ENCODE measurements at places on chromosomes 13 and 19.

- DNase-seq: no peak
- no peaks in the 10 kb centered on the region for H3K36me3 ChIP-seq
- no peaks in the 10 kb centered on the region for H3K27me3 ChIP-seq
- peak overlapping the region; percentile 52 for H3K4me3 ChIP-seq
- H3K27ac ChIP-seq: no peak overlapping the region
- peaks cover 14% of the 10 kb centered on the region for H3K4me1 ChIP-seq
Measured at GRCh38 chr19:13846557-13847406, 30.2 kb upstream of the NANOS3 start.

DNA sequence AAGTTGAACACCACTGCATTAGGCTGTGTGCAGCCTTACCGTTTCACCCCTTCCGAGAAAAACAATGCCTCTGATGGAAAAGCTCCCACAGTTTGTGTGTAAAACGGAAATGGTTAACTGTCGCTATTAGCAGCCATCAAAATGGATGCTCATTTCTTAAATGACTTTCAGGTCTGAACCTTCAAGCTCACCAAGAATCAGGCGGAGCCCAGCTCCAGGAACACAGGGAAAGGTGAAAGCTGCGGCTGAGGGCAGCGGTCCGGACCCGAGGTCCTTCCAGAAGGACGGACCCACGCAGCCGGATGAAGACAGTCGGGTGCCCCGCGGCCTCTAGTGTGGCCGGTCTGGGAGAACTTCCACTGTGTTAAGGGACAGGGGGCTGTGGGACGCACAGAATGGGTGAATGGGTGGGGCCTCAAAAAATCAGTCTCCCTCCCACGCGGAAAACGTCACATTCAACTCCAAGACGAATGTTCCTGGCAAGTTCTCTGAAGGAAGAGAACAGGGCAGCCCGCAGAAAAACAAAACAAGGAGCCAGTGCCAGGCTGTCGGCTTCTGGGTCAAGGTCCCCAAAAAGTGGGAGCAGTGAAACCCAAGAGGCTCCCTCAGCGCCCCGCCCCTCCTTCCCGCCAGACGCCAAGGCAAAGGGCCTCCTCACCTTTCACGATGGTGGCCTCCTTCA is 4.9 kb downstream of the IRS2 start:
- no peaks in the 10 kb centered on the region for H3K27me3 ChIP-seq
- H3K4me3 ChIP-seq: no peak overlapping the region
- peaks cover 9% of the 10 kb centered on the region for H3K4me1 ChIP-seq
- no peaks in the 10 kb centered on the region for H3K36me3 ChIP-seq
- no peak for DNase-seq

DNA sequence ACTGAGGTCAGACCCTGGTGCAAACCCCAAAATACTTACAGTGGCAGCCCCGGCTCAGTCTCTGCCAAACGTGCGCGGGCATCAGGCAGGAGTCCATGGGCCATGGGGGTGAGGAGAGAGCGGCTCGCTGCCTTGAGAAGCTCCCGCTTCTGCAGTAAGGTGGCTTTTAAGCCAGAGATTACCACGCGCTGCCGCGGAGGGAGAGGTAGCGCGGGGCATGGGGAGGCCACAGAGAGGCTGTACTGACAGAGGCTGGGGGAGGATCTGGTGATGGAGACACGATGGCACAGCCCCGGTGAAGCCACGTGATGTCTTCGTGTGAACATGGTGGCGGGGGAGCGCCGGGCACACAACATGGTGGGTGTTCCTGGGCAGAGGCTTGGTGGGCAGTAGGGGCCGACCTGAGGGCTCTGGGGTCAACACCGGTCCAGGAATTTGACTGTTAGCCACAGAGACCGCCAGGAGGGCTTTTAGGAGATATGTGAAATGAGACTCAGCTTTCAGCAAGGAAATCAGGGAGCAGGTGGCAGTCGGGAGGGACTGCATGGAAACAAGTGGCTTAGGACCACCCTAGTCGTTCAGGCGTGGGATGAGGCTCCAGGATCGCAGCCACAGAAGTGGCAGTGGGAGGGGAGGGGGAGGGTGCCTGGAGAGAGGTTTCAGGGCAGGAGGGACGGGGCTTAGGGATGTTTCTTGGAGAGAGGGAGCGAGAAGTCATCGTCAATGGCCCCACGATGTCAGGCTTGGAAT is 24.1 kb downstream of the MCF2L start:
- H3K27me3 ChIP-seq: no peaks in the 10 kb centered on the region
- H3K4me1 ChIP-seq: no peaks in the 10 kb centered on the region
- H3K4me3 ChIP-seq: no peak overlapping the region
- no peak for DNase-seq

DNA sequence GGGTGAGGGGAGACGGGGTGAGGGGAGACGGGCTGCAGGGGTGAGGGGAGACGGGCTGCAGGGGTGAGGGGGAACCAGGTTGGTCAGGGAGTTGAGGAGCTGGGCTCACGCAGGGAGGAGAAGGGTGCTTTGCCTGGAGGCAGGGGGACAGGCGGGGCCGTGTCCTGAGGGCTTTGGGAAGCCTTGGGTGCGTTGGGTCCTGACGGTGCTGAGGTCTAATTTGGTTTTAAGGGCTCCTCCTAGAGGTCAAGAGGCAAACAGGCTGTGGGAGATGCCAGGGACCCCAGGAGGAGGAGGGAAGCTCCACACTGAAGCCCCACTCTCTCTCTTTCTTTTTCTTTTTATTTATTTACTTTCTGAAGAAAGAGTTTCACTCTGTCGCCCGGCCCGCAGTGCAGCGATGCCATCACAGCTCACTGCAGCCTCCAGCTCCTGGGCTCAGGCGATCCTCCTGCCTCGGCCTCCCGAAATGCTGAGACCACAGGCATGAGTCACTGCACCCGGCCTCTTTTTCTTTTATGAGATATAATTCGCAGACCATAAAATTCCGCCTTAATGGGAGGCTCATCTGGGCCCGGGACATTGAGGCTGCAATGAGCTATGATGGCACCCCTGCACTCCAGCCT is 9.3 kb upstream of the MISP start:
- no peaks in the 10 kb centered on the region for H3K36me3 ChIP-seq
- H3K27me3 ChIP-seq: no peaks in the 10 kb centered on the region
- no peak overlapping the region for H3K4me3 ChIP-seq

- H3K36me3 ChIP-seq: no peaks in the 10 kb centered on the region
- DNase-seq: no peak
- no peak overlapping the region for H3K27ac ChIP-seq
- H3K27me3 ChIP-seq: no peaks in the 10 kb centered on the region
- H3K4me3 ChIP-seq: no peak overlapping the region
Measured at GRCh38 chr13:100409132-100409531, 179.5 kb downstream of the GGACT start.

DNA sequence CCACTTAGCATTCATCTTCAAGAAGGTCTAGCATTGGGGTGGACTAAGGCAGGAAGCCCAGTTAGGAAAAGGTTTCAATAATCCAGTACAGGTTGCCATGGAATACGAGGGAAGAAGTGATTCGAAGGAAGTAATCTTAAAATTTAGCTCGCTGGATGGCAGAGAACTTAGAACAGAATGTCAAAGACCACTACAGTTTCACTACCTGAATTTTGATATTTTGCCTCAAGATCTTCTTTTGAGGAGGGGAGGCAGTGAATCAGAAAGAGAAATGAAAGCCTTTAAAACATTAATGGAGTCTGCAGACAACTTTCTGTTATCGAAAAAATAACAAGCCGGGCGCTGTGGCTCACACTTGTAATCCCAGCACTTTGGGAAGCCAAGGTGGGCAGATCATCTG is 7.0 kb upstream of the RAB8A start:
- H3K27ac ChIP-seq: no peak overlapping the region
- H3K4me1 ChIP-seq: no peaks in the 10 kb centered on the region
- H3K27me3 ChIP-seq: no peaks in the 10 kb centered on the region

GRCh38 chr19:3725640-3726310 is 17.6 kb downstream of the TJP3 start:
- H3K36me3 ChIP-seq: no peaks in the 10 kb centered on the region
- H3K4me1 ChIP-seq: no peaks in the 10 kb centered on the region
- no peak for DNase-seq
- H3K4me3 ChIP-seq: no peak overlapping the region

DNA sequence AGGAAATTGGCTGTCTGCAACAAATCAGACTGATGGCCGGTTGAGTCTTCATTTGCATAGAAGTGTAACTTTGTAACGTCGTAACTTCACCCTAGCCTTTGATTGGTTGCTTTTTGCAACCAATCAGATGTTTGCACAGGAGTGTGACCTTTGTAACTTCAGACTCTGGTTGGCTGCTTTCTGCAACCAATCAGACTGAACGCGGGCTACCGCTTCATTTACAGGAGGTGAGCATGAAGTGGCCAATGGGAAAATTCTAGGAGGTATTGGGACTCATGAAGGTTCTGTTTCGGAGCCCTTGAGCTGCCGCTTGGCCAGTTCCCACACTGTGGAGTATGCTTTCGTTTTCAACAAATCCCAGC is 441 bp upstream of the ZNF559 start:
- H3K36me3 ChIP-seq: no peaks in the 10 kb centered on the region
- no peak overlapping the region for H3K4me3 ChIP-seq
- no peak overlapping the region for H3K27ac ChIP-seq
- no peaks in the 10 kb centered on the region for H3K27me3 ChIP-seq
- no peak for DNase-seq
- H3K4me1 ChIP-seq: no peaks in the 10 kb centered on the region

GRCh38 chr13:98784666-98785065 is 32.2 kb upstream of the SLC15A1 start:
- no peak overlapping the region for H3K4me3 ChIP-seq
- DNase-seq: no peak
- no peaks in the 10 kb centered on the region for H3K27me3 ChIP-seq

DNA sequence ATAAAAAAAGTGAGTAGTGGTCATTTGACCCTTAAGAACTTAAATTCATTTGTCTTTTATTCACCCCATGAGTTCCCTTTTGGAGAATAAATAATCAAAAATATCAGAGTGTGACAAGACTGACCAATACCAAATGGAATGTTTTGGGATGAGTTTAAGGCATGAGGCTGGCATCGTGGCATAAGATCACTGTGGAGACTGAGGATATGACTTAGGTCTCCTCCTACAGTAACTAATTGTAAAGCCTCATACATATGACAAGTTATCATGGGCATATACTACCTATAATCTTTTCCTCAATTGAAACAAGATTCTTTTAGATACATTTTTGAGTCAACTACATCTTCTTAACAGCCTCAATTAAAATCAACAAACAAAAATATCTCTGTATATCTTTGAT is 782.0 kb downstream of the SLITRK1 start:
- H3K4me1 ChIP-seq: no peaks in the 10 kb centered on the region
- H3K4me3 ChIP-seq: no peak overlapping the region
- no peak overlapping the region for H3K27ac ChIP-seq
- no peak for DNase-seq
- H3K27me3 ChIP-seq: no peaks in the 10 kb centered on the region
- H3K36me3 ChIP-seq: no peaks in the 10 kb centered on the region

DNA sequence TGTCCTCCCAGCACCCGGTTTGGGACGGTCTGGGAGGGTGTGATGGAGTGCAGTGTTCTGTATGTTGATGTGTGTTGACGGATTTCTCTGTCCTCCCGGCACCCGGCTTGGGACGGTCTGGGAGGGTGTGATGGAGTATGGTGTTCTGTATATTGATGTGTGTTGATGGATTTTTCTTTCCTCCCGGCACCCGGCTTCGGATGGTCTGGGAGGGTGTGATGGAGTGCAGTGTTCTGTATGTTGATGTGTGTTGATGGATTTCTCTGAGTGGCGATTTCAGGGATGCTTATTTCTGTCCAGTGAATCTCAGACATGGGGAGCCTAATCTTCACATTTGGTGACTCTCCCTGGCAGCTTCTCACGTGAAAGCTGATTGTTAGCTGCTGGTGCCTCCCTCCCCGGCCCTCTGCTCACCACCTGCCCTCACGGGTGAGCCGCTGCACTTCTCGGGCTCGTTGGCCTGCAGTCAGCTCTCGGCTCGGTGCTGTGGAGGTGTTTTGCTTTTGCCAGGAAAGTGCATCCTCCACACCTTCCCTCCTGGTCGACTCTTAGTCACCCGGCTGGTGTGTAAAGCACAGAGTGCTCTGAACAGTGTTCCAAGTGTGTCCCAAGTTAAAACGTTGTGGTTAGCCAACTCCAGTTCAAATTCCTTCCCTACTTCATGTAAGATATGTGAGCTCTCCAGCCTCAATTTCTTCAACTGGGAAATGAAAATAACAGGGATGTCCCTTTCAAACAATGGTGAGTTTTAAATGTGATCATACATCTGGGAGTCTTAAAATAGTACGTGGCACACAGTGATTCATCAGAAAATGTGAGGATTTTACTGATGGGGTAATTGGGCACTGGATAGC is 54.6 kb downstream of the ATP11A start:
- H3K4me1 ChIP-seq: peaks cover 6% of the 10 kb centered on the region
- no peak for DNase-seq
- H3K36me3 ChIP-seq: no peaks in the 10 kb centered on the region
- H3K27ac ChIP-seq: no peak overlapping the region

Data from iPS DF 6.9 (cell line).